ENCODE measurements at places on chromosomes 1 and 21.

DNA sequence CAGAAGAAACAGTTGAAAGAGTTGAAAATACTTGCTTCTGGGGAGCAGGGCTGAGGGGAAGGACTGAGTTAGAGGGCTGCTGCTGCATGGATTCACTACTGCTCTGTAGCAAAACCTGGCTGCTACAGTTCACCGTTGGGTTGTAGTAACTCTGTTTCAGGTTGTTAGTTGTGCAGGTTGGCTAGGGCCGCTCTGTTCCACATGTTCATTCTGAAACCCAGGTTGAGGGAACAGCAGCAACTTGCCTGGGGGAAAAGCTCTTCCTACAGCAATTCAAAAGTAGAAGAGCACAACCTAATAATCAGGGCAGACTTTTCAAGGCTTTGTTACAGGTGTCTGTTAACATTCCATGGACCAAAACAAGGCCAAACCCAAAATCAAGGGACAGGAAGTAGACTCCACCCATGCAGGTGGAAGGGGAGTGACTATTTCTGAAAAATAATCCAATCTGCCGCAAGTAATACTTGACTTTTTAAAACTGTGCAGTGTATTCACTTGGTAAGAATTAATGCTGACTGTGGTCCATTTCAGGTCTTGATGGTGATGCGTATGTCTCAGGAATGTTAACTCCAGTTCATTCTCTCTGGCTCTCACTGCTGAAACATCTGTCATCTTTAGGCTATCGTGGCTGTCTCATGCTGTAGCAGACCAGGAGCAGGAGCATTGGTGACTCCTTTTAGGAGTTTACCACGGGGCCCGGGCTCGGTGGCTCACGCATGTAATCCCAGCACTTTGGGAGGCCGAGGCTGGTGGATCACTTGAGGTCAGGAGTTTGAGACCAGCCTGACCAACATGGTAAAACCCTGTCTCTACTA lies 5.1 kb upstream of the PARK7 start:
- no peaks in the 10 kb centered on the region for H3K4me1 ChIP-seq
- DNase-seq: no peak
- no peak overlapping the region for H3K27ac ChIP-seq
- no peak overlapping the region for H3K4me3 ChIP-seq
- H3K36me3 ChIP-seq: no peaks in the 10 kb centered on the region

DNA sequence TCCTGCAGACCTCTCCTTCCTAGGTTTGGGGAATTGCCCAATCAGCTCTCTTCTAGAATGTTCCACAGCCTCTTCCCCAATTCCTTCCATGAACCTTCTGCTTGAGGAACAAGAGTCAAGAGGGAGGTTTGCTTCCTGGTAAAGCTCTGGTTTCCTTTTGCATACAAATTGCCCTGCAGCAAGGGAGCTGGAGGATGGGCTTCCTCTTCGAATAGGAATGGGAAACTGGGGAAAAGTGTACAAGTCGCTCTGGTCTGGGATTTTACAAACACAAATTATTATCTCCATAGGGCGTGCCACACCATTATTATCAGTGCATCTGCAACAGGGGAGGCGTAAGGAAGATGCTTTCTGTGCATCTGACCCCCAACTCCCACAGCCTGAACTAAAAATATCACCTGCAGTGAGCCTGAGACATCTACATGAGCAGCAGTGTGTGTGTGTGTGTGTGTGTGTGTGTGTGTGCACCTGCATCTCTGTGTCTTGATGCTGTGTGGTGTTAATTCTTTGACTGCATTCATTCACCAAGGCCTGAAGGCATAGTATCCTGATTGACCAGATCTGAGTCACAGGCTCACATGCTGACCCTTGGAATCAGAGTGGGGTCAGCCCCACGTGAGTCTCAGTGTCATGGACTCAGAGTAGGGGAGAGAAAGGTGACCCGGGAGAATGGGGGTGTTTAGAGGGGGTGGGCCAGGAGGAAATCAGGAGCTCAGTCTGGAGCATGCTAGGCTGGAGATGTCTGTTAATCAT lies 272.9 kb downstream of the KAZN start:
- no peak overlapping the region for H3K27ac ChIP-seq
- DNase-seq: no peak
- H3K36me3 ChIP-seq: no peaks in the 10 kb centered on the region

DNA sequence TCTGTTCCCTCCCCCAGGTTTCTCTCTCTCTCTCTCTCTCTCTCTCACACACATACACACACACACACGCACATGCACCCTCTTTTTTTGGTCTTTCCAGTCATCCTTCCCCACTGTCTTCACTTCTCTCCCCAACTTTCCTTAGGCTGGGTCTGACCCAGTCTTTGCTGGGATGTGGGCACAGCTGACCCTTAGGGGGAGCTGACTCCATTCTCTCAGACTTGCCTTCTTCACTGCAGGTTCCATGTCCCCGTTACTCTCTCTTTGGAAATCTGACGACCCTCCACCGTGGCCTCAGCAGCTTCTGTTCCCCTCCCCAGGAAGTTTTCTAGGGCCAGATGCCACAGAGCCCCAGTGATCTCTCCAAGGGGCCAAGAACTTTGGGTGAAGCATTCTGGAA lies 2.1 kb downstream of the DISP3 start:
- DNase-seq: no peak
- H3K27me3 ChIP-seq: peaks cover 3% of the 10 kb centered on the region
- peaks cover 2% of the 10 kb centered on the region for H3K4me1 ChIP-seq
- no peak overlapping the region for H3K4me3 ChIP-seq

DNA sequence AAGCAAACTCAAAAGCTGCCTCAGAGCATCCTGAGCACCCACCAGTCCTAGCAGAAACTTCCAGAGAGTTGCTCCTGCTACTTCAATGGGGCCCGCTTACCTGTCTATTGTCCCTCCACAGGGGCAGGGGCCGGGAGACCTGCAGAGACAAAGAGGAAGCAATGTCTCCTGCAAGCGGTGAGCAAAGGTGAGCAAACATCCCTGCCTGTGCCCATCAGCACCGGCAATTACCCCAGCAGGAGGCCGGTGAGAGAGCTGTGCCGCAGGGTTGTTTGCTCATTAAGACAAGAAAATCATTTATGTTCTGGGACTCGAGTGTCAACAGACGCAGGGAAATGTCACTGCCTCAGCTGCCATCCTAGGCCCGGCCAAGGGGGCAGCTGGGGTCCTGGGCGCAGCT lies 53.8 kb upstream of the TARDBP start:
- H3K4me3 ChIP-seq: no peak overlapping the region
- no peak overlapping the region for H3K27ac ChIP-seq
- H3K36me3 ChIP-seq: no peaks in the 10 kb centered on the region

DNA sequence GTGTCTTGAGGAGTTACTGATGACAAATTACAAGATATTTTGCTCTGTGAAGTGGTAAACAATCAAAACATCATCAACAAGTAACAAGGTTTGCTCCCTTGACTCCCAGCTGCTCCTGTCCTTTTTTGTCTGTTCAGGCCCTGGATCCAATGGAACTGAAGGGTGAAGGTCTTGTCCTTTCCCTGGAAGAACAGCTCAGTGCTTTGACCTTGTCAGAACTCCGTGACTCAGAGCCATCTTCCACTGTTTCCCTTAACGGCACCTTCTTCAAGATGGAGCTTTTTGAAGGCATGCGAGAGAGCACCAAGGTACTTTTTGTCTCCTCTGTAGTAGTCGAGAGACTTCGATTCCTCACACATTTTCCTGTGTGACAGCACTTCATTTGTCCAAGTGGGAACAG lies 29.0 kb downstream of the TRIM45 start:
- no peaks in the 10 kb centered on the region for H3K27me3 ChIP-seq
- no peak overlapping the region for H3K27ac ChIP-seq
- peaks cover 12% of the 10 kb centered on the region for H3K36me3 ChIP-seq
- no peak overlapping the region for H3K4me3 ChIP-seq
- DNase-seq: no peak

GRCh38 chr1:77120950-77121349 lies 98.3 kb downstream of the PIGK start:
- no peak overlapping the region for H3K4me3 ChIP-seq
- no peak overlapping the region for H3K27ac ChIP-seq
- H3K36me3 ChIP-seq: no peaks in the 10 kb centered on the region
- DNase-seq: no peak

DNA sequence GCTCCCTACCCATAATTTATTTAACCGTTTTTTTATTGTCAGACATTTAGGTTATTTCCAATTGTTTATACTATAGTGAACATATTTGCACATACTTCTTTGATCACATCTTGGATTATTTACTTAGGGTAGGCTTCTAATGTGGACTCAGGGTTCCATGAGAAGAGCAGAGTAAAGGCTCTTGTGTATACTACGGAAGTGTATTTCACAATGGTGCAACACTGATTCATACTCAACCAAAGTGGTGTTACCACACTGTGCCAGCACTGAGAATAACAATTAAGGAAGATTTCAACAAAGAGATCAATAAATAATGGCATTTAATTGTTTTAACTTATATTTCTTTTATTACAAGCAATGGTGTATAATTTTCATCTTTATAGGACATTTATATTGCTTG lies 251.2 kb downstream of the ZNF326 start:
- no peak for DNase-seq
- H3K27me3 ChIP-seq: no peaks in the 10 kb centered on the region
- H3K27ac ChIP-seq: no peak overlapping the region
- H3K36me3 ChIP-seq: no peaks in the 10 kb centered on the region
- H3K4me3 ChIP-seq: no peak overlapping the region
- H3K4me1 ChIP-seq: no peaks in the 10 kb centered on the region

DNA sequence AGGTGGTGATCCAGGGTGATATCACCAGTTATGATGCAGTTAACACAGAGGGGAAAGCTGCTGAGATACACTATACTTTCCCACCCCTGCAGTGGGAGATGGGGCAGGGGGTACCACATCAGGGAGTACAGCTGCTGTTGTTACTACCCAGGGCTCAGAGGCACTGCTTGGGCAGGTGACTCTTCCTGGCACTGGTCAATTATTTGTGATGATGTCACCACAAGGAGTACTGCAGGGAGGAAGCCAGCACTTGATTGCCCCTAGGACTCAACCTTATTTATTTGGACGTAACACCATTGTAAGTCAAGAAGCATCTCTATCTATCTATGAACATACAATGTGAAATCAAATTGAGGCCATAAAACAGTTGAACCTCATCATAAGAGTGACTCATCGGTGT lies 10.1 kb downstream of the IFNAR1 start:
- H3K36me3 ChIP-seq: peaks cover 2% of the 10 kb centered on the region
- DNase-seq: no peak
- no peaks in the 10 kb centered on the region for H3K27me3 ChIP-seq
- H3K4me3 ChIP-seq: no peak overlapping the region

GRCh38 chr1:22821027-22821426 lies 110.4 kb downstream of the EPHB2 start:
- H3K27ac ChIP-seq: no peak overlapping the region
- peaks cover 1% of the 10 kb centered on the region for H3K4me1 ChIP-seq
- DNase-seq: no peak
